ENCODE measurements at places on chromosomes 1 and 21. TPM values are rescaled to one million over a fixed set of nuclear protein-coding genes. Genes with fewer than 3 reads are reported as not detected.

GRCh38 chr21:42094811-42095210, 23.7 kb downstream of the UMODL1 start:
- DNase-seq: no peak

DNA sequence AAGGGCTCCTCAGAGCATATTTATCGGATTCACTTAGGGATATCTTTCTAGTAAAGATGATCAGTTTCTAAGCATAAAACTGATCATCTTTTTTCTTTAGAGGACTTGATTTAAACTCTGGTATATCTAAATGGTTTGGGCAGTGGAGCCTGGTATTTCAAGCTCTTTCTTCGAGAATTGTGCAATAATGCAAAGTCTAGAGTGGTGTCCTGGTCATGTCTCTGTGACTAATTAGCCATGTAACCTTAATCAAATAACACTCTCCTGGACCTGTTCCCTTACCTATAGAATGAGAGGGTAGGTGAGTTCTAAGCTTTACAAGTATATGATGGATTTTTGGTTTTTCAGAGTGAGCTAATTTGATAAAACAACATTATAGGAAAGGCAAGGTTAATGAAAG, 225.2 kb downstream of the RPS6KC1 start:
- DNase-seq: no peak

- DNase-seq: no peak
Observed at GRCh38 chr1:44786841-44787426, 1.0 kb downstream of the BEST4 start.

DNA sequence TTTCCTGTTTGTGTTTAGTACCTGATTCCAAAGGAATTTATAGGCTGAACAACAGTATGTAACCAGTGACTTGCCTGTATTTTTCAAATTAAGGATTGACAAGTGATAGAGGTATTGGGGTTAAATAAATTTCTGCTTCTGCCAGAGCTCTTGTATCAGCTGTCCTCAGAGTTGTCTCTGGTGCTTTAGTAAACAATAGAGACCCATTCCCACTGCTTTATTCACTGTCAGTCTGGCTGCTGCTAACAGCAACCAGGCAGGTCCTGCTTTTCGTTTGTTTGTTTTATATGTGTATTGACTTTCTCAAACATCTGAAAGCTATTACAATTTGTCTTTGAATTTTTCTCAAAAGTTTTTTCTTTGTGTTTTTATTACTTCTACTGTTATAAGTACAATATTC, 76.1 kb downstream of the OLFM3 start:
- DNase-seq: no peak

- DNase-seq: peak; percentile 84
Observed at GRCh38 chr1:46527474-46528296, 23.8 kb downstream of the KNCN start.

DNA sequence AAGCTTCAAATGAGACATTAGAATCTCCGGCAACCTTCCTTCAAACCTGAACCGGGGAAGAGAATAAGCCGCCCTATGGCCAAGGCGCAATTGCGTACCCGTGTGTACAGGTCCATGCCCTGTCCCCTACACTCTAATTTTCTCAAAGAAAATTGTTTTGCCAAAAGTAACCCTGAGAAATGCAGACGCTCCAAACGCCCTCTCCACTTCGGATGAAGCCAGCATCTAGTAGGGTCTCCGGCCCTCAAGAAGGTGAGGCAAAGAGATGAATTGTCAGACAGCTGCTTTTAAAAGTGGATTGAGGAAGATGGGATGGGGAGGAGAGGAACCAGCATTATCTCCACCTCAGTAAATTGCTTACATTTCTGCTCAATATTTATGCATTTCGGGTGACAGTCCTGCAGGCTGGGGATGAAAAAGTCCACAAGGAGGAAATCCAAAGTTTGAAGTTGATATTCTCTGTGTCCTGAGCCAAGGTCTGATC, 630 bp upstream of the LHX9 start:
- no peak for DNase-seq

DNA sequence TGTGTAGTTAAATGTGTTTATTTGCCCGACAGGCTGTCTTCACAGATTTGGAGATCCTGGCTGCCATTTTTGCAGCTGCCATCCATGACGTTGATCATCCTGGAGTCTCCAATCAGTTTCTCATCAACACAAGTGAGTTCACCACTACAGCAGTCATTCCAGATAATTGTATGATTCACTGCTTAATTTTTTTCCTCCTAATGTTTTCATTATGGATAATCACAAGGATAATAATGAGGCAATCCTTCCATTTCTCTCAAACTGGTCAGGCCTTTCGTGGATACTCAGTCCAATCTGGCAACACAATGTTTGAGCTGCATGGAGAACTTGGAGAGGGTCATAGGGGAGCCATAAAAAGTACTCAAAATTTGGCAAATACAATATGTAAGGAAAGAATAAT, 168.3 kb upstream of the SGIP1 start:
- DNase-seq: no peak

GRCh38 chr1:98045211-98045766, 124.5 kb upstream of the DPYD start:
- DNase-seq: no peak

DNA sequence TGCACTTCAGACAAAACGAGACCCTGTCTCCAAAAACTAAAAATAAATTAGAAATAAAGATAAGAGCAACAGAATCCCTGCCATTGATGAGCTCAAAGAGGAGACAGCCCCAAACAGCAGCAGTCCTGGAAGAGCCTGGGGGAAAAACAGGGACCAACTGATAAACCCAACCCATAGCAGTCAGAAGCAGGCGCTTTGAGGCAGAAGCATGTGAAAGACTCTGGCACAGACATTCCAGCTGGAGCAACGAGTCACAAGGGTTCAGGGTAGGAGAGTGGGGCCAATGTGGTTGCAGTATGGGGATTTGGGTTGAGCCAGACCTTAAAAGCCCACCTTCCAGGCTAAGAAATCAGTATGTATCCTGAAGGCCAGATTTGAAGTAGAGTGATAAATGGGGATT, 78.5 kb downstream of the MPZL1 start:
- DNase-seq: no peak

- DNase-seq: peak; percentile 4
Observed at GRCh38 chr1:160777486-160778089, 18.4 kb upstream of the LY9 start.

- DNase-seq: no peak
Observed at GRCh38 chr1:195294911-195295310, 1313.3 kb downstream of the KCNT2 start.

GRCh38 chr1:231612393-231613089, 14.0 kb upstream of the DISC1 start:
- DNase-seq: no peak

DNA sequence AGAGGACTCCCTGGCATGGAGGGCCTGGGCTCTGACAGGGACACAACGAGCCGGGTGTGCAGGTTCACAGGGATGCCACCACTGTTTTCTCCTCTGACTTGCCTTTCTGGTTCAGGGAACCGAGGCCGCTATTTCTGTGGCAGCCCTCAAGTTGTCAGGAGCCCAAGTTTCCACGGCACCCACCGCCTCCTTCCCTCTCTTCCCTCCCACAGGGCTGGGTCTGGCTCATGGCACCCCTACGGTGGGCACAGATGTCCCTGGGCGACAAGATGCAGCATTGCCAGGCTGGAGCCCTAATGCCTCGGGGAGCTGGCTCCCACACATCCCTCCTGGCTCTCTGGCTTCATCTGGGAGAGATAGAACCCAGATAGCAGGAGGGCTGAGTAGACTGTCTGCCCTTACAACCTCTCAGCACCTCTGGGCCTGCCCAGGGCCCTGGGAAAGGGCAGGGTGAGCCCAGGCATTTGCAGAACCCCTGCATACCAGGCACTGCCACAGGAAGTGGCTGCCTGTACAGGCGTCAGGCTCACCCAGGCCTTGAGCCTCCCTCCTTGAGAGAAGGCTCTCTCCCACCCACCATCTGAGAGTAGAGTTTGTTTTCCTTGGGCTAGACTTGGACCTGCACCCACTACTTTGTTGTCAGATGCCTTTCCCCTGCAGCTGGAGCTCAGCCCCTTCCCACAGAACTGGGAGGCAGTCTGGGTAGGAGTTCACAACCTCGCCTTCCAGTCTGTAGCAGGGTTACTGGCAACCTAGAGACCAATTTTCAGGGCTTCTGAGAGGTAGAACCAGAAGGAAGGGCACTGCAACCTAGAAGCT, 20.5 kb downstream of the KCNC4 start:
- DNase-seq: no peak

GRCh38 chr1:155882235-155882634, 22.9 kb downstream of the SYT11 start:
- DNase-seq: no peak

DNA sequence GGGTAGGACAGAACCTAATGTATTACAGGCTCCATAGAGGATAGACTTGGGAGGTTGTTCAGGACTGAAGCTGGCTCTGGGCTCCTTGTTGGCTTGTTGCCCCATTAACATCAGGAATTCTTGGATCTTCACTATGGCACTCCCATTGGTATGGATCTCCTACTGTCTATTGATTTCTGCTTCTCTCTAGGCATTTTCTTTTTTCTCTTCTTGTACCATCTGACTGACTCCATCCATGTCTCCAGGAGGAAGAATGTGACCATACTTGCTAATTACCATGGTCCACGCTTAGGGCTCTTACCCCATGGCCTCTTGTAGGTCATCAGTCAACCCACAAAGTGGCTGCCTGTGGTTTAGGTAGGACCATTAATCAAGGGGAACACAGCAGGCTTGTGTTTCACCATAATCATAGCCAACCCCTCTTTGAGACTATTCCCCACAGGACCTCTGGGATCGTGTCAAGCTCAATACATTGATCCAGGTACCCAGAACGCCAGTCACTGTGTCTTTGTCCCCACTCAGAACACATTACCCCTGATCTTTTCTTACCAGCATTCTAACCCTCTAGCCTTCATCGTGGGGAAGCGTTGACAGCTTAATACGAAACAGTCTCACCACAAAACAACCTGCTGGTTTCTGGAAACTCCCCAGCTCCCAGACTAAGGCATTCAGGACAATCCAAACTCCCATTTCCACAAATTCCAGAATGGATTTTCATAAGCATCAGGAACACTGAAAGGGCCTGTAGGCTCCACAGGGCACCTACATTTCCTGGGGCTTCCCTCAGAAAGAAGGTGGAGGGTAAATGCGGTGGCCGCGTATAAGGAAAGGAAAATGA, 97.1 kb downstream of the ETS2 start:
- no peak for DNase-seq

DNA sequence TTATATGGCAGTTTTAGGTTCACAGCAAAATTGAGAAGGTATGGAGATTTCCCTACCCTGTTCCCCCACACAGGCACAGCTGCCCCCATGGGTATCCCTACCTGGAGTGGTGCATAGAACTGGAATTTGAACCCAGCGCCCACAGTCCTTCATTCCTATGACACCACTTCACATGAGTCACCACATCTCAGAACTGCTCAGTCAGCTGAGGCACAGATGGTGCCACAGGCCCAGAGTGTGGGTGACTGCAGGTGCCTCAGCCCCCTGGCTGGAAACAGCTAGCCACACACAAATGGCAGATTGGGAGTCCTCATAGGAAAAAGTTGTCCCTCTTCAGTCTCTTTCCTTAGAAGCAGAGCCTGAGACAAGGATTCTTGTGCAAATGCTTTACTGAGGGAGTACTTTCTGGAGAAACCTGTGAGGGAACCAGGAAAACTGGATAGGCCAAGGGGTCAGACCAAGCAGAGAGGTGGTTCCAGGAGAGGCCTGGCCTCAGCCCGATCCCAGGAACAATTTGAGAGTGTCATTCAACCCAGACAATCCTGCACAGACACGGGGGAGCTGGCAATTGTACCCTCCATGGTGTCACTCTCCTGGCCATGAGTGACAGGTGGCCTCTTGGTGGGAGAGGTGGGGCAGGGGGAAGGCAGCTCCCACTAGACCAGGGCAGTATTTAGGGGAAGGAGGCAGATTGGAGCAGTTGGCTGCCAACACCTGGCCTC, 6.9 kb downstream of the PLA2G2D start:
- DNase-seq: no peak

DNA sequence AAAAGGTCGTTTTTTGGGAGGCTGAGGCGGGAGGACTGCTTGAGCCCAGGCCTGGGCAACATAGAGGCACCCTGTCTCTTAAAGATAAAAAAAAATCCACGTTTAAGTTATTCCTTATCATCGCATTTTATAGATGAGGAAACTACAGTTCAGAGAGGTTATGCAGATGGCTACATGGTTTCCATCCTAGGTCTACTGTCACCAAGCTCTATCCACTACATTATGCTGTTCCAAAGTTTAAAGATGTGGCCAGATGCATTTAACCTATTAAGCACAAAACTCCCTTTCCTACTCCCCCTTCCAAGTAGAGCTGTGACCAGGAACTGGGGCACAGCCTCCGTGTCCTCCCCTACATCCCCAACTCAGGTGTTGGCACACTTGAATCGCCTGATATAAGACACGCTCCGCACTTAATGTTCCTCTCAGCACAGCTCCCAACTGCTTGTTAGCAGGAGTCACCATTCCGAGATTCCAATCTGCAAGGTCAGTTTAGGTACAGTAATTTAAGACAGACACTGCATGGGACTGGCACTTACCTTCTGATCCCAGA, 1.3 kb downstream of the TAF5L start:
- DNase-seq: no peak

DNA sequence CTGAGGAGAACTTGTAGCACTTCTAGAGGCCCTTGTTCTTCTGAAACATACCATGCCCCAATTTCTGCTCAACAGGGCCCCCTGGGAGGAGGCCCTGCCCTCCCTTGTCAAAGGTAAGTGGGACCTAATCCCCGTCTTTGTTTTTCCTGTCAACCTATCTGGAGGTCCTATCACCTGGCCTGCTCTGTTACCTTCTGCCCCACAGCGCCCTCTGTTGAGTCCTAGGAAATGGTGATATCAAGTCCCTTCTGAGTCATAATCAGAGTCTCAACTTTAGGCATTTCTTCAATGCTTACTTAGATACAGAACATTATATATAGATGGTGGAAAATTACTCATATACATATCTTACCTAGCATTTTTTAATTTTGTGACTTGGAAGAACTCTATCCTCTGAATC, 28.2 kb upstream of the FCRL4 start:
- DNase-seq: no peak

DNA sequence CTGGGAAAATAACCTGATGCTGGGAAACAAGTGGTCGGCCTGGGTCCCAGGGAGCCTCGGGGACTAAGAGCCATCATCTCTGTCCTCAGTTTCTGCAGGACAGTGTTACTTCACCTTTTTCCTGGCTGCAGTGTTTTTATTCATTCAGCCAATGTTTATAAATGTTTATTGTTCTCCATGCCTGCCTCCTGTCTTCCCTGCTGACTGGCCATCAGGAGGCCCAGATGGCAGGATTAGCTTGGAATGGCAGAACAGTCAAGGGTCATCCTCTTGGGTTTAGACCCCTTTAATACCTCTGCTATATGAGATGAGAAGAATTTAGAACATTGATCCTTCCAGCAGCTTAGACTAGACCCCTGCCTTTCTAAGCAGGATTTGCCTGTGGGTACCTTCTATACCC, 13.3 kb downstream of the MAPKAPK2 start:
- DNase-seq: no peak

KCNJ9 gene
- 0.11 TPM for total RNA-seq

DNAJC6 gene
- 2.0 TPM for total RNA-seq

NTMT2 gene
- not detected for total RNA-seq

NBPF8 gene
- total RNA-seq: 22.8 TPM

PGBD2 gene
- total RNA-seq: 9.7 TPM

KCNK1 gene
- total RNA-seq: 0.56 TPM

Data from neural crest cell (in vitro differentiated cells).